ENCODE measurements at places on chromosomes 4 and X. TPM values are rescaled to one million over a fixed set of nuclear protein-coding genes. Genes with fewer than 3 reads are reported as not detected.

The DCAF12L2 gene
- not detected for total RNA-seq

The FAAH2 gene
- not detected for total RNA-seq

The POU4F2 gene
- total RNA-seq = not detected

The GRPR gene
- total RNA-seq = not detected

The ESX1 gene
- total RNA-seq = 1.4 TPM

The TMEM31 gene
- not detected for total RNA-seq

The INPP4B gene
- 13.5 TPM for total RNA-seq

The ZNF518B gene
- total RNA-seq = 30.7 TPM

The NPNT gene
- not detected for total RNA-seq

The MAOB gene
- 0.89 TPM for total RNA-seq

The DIPK2B gene
- total RNA-seq = not detected

The TMSB15C gene
- total RNA-seq = 3.2 TPM

The F9 gene
- not detected for total RNA-seq

The GABRA4 gene
- not detected for total RNA-seq
